ENCODE measurements at places on chromosomes 3 and 15.

DNA sequence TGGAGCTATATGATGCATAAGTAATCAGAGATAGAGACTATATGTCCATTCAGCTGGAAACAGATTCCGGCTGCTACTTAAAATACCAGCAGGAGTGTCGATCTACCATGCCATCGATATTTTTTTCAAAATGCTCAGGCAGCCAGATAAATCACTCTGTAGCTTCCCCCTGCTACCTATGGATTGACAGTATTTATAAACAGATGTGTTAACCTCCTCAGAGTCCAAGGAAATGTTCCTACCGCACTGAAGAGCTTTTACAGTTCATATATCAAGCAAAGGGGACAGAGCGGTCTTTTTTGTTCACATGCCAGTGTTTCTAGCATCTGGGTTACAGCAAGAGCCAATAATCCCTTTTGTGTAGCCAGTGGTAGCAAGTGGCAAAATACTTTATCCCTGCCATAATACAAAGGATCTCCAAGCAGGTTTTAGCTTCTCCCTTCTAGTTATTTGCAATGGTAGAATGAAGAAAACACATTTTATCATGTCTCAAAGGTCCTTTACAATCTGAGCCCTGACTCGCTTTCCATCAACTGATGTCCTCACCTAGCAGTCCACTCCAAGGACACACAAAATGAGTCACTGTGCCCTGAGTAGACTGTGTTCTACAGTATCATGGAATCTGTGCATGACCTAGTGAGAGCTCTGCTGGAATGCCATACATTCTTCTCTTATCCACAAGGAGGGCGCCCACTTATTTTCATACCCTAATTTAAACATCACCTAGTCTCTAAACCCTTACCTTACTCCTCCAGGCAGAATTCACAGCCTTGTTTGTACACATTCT, 507.0 kb downstream of the TBL1XR1 start:
- no peak for DNase-seq

DNA sequence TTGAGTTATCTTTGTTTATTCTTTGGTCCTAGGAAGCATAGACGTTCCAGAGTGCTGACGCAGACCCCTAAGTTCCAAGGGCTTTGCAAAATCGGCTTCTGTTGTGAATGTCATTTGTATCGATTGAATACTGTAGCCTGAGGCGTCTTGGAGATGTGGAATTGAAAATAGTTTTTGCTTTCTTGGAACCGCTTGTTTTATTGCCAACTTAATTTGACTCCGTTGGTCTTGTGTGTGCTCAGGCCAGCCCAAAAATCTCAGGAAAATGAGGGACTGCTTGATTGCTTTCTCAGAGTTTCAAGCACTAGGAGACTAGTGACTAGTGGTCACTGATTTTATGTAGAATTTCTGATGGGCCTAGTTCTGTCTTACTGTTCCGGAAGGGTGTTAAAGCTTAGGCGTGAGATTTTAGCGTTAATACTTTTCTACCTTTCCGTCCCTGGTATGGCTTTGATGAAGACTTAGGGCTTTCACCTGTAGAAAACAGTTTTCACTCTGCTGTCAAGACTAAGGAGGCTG, 263 bp upstream of the UTS2B start:
- no peak for DNase-seq

DNA sequence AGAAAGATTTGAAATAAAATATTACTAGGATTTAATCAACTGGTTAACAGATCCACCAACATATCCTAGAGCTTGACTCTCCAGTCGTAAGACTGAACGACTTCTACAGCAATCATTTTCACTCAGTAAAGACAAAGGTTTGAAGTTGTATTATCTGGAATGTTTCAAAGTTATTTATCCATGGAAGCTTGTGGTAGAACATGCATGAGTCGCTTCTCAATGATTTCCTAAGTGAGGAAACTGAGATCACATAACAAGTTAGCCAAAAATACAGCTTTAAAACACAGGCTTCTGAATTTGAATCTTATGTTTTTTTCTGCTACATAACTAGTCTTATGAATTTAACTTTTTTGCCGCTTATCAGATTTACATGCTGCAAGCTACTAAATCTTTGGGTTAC, 241.8 kb downstream of the FOXP1 start:
- DNase-seq: no peak

DNA sequence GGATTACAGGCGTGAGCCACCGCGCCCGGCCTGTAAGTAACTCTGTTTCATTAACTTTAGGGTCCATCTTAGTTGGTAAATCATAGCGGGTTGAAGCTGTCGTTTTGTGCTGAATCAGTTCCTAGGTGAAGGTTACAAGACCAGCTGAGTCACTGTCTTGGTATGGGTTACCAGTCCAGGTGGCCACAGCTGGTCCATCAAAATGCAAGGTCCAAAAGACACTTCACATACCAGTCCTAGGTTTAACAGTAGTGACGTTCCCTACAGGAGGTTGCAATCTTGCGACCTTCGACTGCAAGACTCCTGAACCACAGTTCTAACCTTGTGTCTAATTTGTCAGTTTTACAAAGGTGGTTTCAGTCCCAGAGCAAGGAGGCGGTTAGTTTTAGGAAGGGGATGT, 160.1 kb upstream of the ATP10A start:
- DNase-seq: no peak

Measured in effector CD4-positive, alpha-beta T cell (primary cell).